ENCODE measurements at places on chromosomes 2 and 18.

- no peak for DNase-seq
Measured at GRCh38 chr2:216257089-216257488, 115.2 kb downstream of the MARCHF4 start.

- DNase-seq: no peak
Measured at GRCh38 chr2:179467111-179467510, 202.5 kb upstream of the SESTD1 start.

DNA sequence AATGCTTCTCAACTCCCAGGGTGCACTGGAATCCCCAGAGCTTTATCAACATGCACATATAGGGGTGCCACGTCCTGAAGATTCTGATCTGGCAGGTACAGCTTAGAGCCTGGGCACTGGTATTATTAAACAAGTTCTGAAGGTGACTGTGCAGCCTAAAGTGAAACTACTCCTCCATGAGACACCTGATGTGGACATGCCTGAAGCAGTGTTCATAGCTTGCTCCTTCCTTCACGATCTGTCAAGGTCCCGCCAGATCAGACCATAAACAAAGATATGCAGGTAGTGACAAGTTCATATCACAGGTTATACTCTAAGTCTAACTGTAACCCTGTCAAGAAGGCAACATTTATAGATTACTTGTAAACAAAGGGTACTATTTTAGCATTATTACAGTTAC is 65.3 kb upstream of the DNER start:
- no peak for DNase-seq

- no peak for DNase-seq
Measured at GRCh38 chr2:172013396-172013795, 13.6 kb downstream of the METAP1D start.

DNA sequence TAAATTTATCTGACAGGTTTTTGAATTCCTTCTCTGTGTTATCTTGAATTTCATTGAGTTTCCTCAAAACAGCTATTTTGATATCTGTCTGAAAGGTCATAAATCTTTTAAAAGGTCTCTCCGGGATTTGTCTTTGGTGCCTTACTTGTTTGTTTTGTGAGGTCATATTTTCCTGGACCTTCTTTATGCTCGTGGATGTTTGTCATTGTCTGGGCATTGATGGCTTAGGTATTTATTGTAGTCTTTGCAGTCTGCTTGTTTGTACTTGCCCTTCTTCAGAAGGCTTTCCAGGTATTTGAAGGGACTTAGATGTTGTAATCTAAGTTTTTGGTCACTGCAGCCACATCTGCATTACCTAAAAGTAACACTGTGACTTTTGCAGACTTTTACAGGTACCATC is 355.2 kb downstream of the PARD3B start:
- DNase-seq: no peak

GRCh38 chr18:43271593-43272432 is 5.5 kb downstream of the SYT4 start:
- no peak for DNase-seq

DNA sequence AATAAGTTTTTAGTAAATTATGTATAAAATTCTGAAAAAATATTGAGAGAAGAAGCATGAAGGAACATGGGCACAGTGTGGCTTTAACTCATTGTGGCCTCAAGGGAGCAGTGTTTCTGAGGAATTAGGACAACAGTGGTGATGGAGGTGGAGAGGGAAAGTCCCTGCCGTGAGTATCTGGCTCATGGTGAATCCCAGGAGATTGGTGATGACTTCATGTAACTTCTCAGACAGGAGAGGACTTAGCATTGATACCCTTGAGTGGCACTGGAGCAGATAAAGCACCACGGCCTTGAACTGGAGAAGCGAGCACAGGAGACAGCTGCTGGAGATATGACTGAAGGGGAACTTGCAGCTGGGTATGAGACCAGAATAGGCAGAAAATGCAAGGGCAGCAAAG is 35.0 kb upstream of the LRP1B start:
- DNase-seq: peak; percentile 9

- no peak for DNase-seq
Measured at GRCh38 chr2:47512581-47513083, 109.7 kb downstream of the MSH2 start.

GRCh38 chr2:118697781-118698180 is 149.7 kb downstream of the EN1 start:
- DNase-seq: no peak

DNA sequence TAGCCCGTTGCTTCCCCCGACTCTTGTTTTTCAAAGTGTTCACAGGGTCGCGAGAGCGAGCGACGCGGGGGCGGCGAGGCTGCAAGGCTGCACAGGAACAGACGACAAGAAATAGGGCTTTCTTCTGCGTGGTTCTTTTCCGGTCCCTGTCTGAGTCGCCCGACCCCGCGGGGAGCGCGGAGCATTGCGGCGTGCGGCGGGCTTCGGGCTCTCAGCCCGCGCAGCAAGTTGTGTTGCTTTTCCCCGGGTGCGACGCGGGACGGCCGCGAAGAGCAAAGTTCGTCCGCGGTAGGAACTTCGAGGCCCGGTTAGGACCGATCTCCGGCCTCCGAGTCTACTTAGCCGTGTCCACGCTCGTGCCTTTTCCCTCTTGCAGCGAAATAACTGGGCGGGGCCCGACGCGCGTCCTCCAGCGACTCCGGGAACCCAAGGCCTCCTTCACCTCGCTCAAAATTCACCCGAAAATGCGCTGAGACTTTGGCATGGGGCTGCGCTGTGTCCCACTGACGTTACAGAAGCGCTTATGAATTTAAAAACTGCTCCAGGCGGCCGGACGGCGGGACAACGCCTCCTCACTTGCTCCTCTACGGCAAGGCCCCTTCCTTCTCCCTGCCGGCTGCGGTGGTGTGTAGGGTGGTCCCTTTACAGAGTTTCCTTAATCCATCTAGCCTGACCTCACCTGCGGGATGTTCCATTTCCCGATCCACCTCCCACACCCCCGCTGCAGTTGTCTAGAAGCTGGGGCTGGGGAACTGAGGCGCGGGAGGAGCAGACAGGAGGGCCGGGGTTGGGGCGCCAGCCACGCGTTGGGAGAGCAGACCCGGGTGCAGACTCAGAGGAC is 1.5 kb upstream of the BCL2L11 start:
- no peak for DNase-seq

GRCh38 chr2:132668189-132668823 is 1.7 kb downstream of the LYPD1 start:
- no peak for DNase-seq

- no peak for DNase-seq
Measured at GRCh38 chr18:37663446-37663845, 97.8 kb upstream of the CELF4 start.

- DNase-seq: no peak
Measured at GRCh38 chr2:217928324-217929181, 74.2 kb downstream of the TNS1 start.

GRCh38 chr18:70621710-70622109 is 332.9 kb downstream of the SOCS6 start:
- DNase-seq: no peak

DNA sequence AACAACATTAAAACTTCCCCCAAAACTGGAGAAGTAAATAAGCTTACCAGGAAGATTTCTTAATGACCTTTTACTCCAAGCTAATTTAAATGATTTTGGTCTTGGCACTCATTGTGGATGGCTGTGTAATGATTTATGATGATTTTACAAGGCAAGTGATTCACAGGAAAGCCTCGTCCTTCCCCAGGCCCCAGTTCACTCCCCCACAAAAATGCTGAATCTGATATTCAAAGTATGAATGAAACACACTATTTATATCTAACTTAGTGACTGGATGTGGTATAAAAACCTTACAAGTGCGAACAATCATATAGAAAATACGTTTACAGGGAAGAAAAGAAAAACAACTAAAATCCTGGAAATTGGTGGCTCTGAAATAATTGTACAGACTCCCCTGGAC is 49.8 kb downstream of the ZNF516 start:
- peak; percentile 74 for DNase-seq

- peak; percentile 26 for DNase-seq
Measured at GRCh38 chr2:148338541-148338940, 306.0 kb upstream of the EPC2 start.

DNA sequence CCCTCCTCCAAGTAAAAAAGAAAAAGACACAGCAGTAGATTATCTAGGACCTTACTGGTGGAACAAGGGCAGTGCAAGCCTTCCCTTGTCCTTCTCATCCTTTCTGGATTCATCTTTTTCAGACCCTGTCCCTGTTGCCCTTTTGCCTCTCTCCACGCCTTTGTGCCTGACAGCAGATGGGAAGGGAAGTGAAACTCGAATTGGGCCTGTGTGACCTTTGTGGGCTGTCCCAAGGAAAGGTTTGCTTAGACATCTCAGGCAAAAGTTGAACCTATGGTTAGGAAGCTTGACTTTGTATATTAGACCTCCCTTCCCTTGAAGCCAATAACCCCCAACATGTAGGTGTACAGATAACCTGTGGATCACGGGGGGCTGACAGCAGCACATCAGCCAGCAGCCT is 185.3 kb downstream of the PRKCE start:
- no peak for DNase-seq

- DNase-seq: no peak
Measured at GRCh38 chr2:47782381-47782670, 619 bp upstream of the MSH6 start.

- no peak for DNase-seq
Measured at GRCh38 chr2:145413261-145414030, 893.5 kb upstream of the ZEB2 start.

DNA sequence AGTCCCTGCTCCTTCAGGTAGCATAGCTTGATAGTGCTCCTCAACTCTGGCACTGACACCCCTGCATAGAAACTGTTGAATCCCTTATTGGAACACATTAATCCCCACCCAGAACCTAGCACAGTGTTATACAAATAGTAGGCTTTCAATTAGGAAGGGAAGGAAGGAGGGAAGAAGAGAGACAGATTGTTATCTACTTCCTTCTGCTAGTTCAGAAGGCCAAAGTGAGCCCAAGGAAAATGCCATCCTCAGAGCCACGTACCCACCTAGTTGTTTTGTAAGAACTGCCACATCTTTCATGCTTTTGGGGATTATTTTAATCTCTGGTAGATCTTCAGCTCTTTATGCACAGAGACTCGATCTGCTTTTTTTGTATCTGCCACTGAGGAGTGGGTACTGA is 75.1 kb downstream of the CLHC1 start:
- no peak for DNase-seq

GRCh38 chr2:68318914-68319397 is 793 bp downstream of the CNRIP1 start:
- DNase-seq: no peak

DNA sequence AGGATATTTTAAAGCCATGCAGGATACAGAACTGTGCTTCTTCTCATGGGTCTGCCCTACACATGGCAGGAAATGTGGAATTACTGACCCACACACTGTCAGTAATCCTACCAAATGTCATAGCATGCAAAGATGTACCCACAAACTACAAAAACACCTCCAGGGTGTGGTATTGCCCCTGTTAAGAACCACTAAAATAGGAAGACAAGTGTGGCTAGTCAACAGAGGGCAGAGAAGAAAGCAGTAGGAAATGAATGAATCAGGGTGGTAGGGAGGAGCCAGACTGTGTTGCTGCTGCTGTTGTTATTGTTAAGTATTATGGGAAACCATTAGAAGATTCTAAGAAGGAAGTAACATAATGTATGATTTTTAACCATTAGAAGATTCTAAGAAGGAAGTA is 556.7 kb upstream of the ACVR2A start:
- DNase-seq: no peak

- no peak for DNase-seq
Measured at GRCh38 chr18:48412339-48412929, 3.3 kb upstream of the ZBTB7C start.

GRCh38 chr2:240781471-240782220 is 38.4 kb downstream of the KIF1A start:
- DNase-seq: no peak

GRCh38 chr2:183172220-183172887 is 48.1 kb downstream of the NUP35 start:
- DNase-seq: no peak

DNA sequence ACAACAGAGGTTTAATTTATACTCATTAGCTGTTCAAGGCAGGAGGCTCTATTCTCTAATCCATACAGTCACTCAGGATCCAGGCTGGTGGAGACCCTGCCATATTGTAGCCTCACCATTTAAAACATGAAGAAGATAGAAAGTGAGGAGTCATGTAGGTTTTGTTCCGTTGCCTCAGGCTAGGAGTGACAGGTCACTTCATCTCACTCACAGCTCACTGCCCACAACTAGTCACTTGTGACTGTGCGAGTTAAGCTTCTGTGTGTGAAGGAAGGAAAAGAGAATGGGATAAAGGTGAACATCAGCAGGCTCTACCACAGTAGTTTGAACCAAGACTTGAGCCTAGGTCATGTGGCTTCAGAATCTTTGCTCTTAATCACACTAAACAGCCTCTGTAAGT is 9.0 kb upstream of the IGFBP2 start:
- DNase-seq: no peak

DNA sequence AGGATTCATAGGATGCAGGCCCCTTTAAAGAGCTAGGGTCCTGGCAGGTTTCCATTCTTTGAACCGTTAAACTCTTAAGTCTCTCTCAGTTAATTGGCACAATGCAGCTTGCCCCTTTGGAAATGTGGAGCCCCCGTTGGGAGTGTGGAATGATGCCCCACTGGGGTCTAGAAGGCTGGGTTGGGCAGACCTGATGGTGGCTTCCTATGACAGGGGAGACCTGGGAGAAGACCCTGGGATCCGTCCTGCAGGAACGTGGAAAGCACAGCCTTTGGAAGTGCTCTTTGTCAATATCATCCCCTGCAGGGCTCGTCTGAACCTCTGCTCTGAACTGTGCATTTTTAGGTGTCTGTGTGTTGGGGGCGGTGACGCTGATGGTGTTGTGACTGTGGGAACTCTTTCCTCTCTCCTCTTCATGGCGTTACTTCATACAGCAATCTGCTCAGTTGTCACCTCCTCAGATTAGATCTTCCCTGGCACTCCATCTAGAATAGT is 190.6 kb downstream of the MYCN start:
- DNase-seq: no peak

DNA sequence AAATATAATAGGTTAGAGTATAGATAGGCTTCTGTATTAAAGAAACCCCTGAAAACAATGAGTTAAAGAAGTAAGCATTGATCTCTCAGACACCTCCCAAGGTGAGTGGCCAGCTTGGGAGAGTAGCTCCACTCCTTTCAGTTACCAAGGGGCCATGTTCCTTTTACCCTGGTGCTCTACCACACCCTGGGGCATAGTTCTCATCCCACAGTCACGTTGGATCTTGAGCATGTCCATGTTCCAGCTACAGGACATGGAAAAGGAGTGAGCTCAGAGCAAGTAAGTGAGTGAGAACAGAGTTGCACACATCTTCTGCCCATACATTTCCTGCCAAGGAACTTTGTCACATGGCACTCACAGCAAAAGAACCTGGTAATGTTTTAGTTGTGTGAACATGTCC is 325.9 kb upstream of the SLC39A10 start:
- no peak for DNase-seq

- no peak for DNase-seq
Measured at GRCh38 chr2:209823484-209823883, 51.9 kb downstream of the UNC80 start.

Data from GM04503 (cell line).